Dermis blood vessel endothelial cell (primary cell): ENCODE measurements at places on chromosomes 6 and 20.
A peak's percentile ranks its signal among the peaks of the same experiment; 100 is the strongest.

GRCh38 chr6:32148289-32149091 is 3.2 kb downstream of the PRRT1 start:
- peak; percentile 53 for DNase-seq

GRCh38 chr6:89542081-89542857 is 96.3 kb downstream of the LYRM2 start:
- DNase-seq = no peak

GRCh38 chr20:52630138-52630537 is 342.0 kb upstream of the TSHZ2 start:
- no peak for DNase-seq

DNA sequence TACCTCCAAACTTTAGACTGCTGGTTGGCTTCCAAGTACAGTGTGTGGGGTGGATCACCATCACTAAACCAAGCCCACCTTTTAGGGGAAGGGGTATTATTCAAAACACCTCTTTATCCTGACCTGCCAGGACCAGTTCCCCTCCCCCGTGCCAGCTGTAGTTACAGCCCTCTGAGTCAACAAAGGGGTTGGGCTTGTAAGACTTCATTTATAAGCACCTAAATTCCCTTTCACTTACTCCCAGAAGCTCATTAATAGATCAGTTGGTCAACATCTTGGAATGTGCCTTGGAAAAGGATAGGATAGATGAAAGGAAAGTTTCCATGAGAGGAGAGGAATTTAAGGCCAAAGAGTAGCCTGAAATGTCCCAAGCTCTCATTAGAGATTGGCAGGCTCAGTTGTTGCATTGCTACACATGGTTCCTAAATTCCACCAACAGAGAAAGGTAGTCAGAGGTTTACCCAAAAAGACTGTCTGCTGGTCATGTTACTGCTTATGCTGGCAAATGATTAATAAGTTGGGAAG is 59.2 kb downstream of the TNFAIP3 start:
- DNase-seq = peak; percentile 31

DNA sequence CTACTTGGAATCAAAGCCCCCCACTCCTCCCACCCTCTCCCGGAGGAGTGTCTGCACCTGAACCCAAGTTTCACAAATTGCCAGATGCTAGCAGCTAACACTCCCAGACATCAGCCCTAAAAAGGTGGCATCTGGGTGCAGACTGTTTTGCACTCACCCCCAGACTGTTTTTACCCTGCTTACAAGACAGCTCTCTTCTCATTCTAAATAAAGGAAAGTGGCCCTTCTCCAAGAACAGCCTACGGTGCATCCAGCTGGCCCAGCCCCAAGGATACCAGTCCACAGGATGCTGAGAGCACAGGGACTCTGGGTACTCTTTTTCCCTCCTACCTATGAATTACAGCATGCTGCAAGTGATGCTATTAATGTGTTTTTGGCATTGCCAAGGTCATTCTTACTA is 842.0 kb upstream of the FLRT3 start:
- DNase-seq = no peak

GRCh38 chr20:43736588-43737158 is 9.9 kb upstream of the GTSF1L start:
- no peak for DNase-seq
